Urothelium cell line (cell line): ENCODE measurements at places on chromosomes 16 and 17.

- no peak for DNase-seq
Observed at GRCh38 chr16:52099382-52099781, 447.6 kb downstream of the TOX3 start.

GRCh38 chr17:59366773-59367656 is 35.6 kb downstream of the YPEL2 start:
- DNase-seq, result peak; percentile 95

- DNase-seq, result no peak
Observed at GRCh38 chr16:48629016-48629415, 19.0 kb upstream of the N4BP1 start.

- DNase-seq, result no peak
Observed at GRCh38 chr17:55271958-55272710, 7.4 kb downstream of the HLF start.

DNA sequence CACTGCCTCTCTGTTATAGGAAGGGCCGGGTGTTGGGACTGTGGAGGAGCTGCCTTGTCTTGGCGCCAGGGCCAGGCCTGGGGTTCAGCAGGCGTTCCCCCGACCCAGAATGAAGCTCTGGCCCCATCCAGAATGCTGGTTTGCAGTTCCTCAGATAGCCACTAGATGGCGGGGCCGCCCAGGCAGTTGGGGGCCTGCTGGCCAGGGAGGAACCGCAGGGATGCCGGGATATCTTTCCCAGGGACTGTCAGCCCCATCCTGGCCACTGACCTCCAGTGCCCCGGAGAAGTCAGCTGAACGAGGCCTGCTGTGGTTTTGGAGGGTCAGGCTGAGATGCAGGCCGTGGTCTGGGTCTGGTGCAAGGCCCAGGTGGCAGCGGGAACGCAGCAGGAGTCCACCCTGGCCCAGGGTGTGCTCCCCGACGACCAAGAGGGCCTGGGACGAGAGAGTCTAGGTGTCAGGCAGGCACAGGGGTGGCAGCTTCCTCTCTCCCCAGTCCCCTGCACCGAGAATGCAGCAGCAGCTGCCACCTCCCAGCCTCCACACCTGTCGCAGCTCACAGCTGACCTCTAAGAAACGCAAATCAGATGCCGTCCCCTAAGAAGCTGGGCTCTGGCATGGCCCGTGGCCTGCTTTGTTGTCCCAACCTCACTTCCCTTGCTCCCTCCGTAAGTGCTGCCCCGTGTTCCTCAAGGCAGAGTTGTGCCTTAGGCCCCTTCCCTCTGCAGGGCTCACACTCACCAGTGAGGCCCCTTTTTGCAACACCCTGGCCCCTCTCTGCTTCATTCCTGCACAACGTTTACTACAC is 51.2 kb downstream of the RMI2 start:
- peak; percentile 91 for DNase-seq

GRCh38 chr16:66619534-66620428 is 15.3 kb downstream of the CMTM3 start:
- DNase-seq, result no peak

GRCh38 chr17:15086776-15087295 is 178.3 kb downstream of the PMP22 start:
- DNase-seq, result no peak

- no peak for DNase-seq
Observed at GRCh38 chr17:2795441-2796163, 636 bp upstream of the RAP1GAP2 start.

GRCh38 chr16:54462151-54462651 is 175.6 kb upstream of the IRX3 start:
- no peak for DNase-seq

GRCh38 chr17:32904891-32905290 is 23.1 kb upstream of the TMEM98 start:
- DNase-seq, result no peak

DNA sequence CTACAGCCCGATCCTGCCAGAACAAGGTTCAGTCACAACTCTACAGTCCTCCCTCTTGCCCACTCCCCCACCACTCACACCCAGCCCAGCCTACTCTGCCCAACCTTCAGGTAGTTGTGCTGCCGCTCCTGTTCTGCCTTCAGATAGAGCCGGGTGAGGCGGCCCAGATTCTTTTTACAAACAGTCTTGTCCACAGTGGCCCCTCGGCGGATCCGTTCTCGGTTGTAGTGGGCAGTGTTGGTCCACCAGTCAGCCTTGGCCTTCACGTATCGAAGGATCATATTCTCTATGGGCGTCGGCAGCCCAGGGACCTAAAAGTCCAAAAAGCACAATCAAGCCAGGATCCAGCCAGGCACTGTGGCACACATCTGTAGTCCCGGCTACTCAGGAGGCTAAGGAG is 8.3 kb downstream of the PRPF8 start:
- no peak for DNase-seq

- peak; percentile 57 for DNase-seq
Observed at GRCh38 chr17:18141210-18141803, 32.8 kb downstream of the MYO15A start.

DNA sequence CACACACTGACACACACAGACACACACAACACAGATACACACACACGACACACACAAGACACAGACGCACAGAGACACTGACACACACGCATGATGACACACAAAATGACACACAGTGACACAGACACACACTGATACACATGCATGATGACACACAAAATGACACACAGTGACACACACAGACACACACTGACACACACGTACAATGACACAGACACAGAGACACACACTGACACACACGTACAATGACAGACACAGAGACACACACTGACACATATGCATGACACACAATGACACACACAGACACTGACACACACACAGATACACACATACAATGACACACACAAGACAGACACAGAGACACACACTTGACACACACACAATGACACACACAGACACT is 10.3 kb downstream of the CACNG1 start:
- no peak for DNase-seq

DNA sequence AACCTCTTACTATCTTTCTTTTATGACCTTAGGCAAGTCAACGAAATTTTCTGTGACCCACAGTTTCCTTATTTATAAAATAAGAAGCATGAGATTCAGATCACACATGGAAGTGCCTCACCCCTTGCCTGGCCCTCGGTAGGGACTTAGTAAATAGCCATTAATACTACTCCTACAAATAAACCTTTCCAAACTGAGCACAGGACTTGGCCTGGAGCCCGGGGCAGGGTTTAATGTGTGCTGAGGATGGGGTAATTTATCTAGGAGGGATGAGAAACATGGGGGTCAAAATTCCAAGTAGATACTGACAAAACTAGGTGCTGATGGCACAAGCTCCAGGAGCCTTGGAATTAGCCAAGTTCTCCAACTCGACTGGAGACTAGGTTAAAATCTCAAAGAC is 35.0 kb downstream of the PITPNC1 start:
- DNase-seq, result no peak

- DNase-seq, result no peak
Observed at GRCh38 chr17:73262676-73263642, 1.3 kb upstream of the CPSF4L start.

- DNase-seq, result no peak
Observed at GRCh38 chr17:48231995-48232959, 124.7 kb downstream of the SNX11 start.

DNA sequence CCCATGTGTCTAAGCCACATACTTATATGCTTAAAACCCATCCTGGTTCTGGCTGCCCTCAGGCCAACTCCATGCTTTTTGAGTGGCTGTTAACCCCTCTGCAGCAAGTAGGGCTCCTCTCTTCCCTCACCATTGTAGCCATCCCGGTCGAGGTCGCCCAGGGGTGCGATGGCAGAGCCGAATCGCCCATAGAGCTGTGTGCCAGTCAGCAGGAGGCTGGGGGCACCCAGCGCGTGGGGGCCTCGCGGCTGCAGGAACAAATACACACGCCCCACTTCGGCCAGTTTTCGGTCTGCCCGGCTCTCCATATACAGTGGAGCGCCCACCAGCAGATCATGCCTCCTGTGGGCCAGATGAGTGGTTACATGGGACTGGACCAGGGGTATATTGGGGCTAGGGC is 6.1 kb downstream of the ITGA2B start:
- DNase-seq, result no peak

- no peak for DNase-seq
Observed at GRCh38 chr17:47844227-47844626, 3.2 kb upstream of the SCRN2 start.

- DNase-seq, result no peak
Observed at GRCh38 chr17:48547808-48548522, 3.1 kb upstream of the HOXB2 start.

DNA sequence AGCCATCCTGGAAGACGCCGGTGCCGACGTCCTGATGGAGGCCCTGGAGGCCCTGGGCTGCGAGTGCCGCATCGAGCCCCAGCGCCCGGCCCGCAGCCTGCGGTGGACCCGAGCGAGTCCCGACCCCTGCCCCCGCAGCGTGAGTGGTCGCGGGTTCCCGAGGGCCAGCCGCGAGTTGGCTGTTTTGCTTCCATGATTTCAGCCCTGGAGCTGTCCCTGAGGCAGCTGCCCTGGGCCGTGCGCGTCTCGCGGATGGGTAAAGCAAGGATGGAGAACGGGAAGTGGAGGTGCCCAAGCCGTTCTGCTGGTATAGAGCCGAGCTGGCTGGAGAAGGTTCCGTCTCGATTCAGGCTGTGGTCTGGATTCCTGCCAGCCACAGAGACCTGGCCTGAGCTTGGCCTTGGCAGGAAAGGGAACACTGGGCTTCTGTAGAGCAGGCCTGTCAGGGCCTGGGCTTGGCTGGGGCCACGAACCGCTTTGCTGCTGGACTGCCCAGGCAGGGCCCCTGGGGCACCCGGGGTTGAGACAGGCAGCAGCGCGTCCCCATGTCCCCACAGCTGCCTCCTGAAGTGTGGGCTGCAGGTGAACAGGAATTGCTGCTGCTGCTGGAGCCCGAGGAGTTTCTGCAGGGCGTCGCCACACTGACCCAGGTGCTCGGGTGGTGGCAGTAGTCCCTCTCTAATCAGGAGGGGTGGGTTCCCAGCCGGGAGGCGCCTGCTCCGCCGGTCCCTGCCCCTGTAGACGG is 941 bp upstream of the MRPS34 start:
- no peak for DNase-seq

DNA sequence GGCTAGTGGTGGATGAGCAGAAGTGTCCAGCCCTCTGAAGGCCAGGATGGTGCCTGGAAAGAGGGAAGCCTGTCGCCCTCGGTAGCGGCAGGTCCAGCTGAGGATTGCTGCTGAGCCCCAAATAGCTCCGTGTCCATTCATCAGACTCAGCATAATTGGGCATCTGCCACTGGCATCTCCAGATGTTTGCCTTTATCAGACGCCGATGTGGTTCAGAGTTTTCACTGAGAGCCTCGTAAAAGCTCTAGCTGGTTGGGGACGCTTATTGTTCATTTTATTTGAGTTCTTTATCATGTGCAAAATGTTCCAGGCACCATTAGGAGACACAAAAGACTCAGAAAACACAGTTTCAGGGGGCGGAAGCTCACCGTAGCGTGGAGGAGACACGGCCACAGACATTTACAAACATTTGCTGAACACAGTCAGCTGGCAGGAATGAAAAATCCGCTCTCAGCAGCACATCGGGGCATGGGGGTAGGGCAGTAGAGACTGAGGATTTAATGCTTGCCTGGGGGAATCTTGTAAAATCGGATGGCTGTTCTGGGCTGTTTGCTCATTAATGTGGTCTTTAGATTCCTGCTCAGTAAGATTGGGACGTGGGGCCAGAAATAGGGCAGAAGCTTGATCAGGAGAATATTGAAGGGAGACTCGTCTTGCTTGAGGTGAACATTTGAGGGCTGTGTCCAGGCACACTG is 41.7 kb downstream of the SMPD3 start:
- peak; percentile 33 for DNase-seq

DNA sequence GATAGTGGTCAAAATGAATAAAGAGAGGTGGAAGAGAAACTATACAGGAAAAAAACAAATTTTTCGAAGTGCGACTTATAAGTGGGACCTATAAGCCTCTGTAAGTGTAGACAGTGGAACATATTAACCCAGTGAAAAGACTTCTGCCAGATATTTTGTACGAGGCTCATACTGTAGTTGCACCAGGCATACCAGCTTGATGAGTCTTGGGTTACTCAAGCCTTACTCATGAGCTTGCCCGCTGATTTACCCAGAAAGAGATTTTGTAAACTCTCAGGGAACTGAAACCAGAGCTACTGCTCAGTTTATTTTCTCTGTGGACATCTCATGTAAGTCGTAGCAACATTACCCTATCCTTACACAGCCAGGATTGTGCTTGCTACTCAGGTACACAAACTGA is 708.0 kb upstream of the SOX9 start:
- peak; percentile 91 for DNase-seq

- peak; percentile 74 for DNase-seq
Observed at GRCh38 chr17:49434821-49435670, 20.4 kb upstream of the PHB1 start.

DNA sequence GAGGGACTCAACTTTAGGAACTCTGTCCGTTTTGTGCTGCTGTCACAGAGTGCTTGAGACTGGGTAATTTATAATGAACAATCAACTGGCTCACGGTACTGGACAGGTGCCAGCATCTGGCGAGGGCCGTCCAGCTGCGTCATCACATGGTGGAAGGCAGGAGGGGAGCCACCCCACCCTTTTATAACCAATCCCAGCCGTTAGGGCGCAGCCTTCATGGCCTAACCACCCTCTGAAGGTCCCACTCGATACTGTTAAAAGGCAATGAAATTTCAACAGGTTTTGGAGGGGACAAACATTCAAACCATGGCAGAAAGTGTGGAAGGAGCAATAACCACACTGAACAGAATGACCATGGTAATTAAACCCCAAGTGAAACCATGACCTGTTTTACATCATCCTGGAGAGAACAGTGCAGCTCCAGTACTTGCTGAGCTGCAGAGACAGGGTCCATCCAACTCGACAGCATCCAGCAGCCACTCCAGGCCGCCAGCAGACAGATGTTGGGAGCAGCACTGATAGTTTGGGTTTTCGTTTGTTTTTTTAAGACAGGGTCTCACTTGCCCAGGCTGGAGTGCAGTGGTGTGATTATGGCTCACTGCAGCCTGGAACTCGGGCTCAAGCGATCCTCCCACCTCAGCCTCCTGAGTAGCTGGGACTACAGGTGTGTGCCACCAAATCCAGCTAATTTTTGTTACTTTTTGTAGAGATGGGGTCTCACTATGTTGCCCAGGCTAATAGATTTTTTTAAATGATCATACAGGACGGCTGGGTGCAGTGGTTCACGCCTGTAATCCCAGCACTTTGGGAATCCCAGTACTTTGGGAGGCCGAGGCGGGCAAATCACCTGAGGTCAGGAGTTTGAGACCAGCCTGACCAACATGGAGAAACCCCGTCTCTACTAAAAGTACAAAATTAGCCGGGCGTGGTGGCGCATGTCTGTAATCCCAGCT is 11.0 kb downstream of the CHMP6 start:
- DNase-seq, result peak; percentile 70

- peak; percentile 79 for DNase-seq
Observed at GRCh38 chr17:49193513-49194296, 16.7 kb downstream of the GNGT2 start.

GRCh38 chr16:31478956-31479355 is 4.0 kb upstream of the SLC5A2 start:
- no peak for DNase-seq

GRCh38 chr17:19672009-19672750 is 23.6 kb downstream of the ALDH3A2 start:
- DNase-seq, result no peak

DNA sequence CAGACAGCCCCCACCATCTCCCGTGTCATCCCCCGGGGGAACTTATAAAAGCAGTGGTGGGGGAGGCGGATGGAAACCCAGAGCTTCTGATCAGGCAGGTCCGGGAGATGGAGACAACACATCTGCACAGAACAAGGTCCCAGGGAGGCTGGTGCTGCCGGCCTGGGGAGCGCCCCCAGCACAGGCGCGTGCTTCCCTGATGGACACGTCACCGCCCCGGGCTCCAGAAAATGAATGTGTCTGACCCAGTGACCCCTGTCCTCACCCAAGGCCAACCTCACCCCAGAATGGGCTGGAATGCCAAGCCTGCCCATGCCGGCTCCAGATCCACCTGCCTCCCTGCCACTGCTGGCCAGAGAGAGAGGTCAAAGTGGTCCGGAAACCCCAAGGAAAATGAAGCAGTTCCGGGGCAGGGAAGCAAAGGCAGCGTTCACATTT is 12.5 kb downstream of the SLC7A5 start:
- DNase-seq, result no peak
